Stimulated activated CD4-positive, alpha-beta T cell treated with anti-CD3 and anti-CD28 coated beads, Interleukin-2, amount 100 ng/mL, for 24 hours (primary cell): ENCODE measurements at places on chromosomes 2 and 18.

- DNase-seq: no peak
These were observed 252.5 kb downstream of the XIRP2 start for GRCh38 chr2:167140767-167141166.

DNA sequence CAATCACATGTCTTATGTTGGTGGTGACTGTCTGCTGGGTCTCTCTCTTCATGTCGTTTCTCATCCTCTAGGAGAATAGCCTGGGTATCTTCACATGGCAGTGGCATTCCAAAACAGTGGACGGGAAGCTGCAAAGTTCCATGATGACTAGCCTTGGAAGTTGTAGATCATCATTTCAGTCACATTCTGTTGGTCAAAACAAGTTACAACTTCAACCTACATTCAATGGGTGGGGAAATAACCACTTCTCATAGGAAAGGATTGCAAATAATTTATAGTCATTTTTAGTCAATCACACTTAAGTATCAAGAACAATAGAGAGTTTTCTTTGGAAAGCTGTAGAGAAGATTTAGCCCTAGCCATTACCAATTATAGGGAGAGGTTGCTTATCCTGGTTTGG, 395.0 kb upstream of the CDH2 start:
- DNase-seq: no peak

- no peak for DNase-seq
These were observed 2.5 kb upstream of the ATG16L1 start for GRCh38 chr2:233248999-233249398.

GRCh38 chr18:8848541-8848940, 143.2 kb downstream of the MTCL1 start:
- DNase-seq: no peak

GRCh38 chr2:144249035-144249637, 270.8 kb downstream of the ZEB2 start:
- DNase-seq: no peak

- no peak for DNase-seq
These were observed 11.6 kb downstream of the TRAF3IP1 start for GRCh38 chr2:238331916-238332315.

- no peak for DNase-seq
These were observed 47.8 kb upstream of the AGAP1 start for GRCh38 chr2:235446082-235446481.

DNA sequence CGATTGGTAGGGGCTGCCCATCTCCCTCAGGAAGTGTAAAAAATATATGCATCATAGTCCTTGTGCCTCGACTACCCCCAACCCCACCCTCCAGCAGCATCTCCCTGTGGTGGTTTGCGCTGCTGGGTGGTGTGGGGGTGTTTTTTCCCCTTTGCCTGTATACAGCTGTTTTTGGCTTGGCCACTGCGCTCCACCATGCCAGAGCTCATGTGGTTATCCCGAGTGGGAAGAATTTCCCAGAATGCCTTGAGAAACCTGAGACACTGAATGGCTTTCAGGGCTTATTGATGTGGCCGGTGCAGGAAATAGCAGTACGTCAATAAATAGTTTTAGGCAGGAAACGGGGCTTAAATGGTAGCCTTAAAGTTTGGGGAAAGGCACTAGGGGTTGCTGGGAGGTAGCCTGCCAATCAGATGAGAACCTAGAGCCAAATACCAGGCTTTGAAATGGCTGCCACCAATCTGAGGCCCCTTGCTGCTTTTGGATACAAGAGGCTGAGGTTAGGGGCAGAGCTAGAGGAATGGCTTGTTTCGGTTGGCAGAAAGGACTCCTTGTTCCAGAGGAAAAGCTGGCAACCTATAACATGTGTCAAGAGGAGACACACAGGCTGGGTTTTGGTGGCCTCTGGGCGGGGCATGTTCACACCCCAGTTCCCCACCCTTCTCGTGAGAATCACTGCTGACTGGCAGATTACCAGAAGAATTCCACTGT, 144.1 kb downstream of the SMAD7 start:
- DNase-seq: no peak

DNA sequence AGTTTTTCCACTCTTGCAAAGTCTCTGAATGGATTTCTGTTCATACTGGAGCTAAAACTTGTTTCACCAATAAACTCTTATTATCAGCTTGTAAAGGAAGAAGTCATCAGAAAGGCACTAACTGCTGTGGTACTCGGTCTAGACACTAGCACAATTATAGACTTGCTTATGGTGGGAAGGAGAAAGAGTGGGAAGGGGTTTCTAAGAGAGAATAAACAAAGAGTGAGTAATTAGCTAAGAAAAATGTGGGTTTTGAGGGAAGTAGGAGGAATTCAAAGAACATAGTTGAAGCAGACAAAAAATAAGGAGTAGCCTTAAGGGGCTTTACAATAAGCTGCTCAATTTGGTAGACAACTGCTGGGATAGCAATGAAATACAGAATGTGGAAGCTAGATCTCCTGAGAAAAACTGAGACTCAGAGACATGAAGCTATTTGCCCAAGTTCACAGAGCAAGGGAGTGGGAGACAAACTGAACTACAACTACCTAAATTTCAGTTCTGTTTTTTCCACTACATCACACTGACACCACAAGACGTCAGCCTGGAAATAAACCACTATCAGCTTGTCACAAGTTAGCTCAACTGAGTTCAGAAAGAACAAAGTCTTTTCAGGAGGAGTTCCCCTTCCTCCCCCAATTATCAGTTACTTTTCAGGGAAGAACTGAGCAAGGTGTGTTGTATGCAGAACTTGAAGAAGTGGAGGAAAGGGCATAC, 59.7 kb downstream of the MAP4K3 start:
- DNase-seq: peak; percentile 21

- DNase-seq: no peak
These were observed at the start of gene FHOD3 for GRCh38 chr18:36297417-36298125. Gene FHOD3, plus strand, starts transcription at chr18:36297713. Its CDS starts 123 bp downstream, at chr18:36297836.

DNA sequence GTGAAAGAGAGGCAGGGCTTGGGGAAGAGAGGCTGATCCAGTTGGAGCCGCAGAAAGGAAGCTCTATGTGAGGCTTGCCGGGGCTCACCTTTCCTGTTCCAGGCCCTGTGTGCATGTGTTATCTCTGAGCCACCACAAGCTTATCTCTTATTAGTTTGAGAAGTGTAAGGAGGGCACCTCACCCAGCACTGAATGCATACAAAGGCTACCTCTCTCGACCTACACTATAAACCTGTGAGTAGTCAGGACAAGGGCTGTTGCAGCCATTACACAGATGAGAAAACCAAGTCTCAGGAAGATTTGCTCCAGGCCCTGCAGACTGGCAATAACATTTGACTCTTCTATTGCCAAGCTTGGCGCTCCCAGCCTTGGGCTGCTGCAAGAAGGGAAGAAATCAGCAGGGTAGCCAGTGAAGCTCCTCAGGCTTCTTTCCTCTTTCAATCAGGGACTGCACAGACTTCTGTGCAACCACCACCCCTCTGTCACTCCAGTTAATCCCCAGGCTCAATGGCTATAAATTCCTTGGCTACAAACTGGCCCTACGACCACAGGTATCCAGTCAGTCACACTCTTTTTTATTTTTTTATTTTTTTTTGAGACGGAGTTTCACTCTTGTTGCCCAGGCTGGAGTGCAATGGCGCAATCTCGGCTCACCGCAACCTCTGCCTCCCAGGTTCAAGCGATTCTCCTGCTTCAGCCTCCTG, 73.8 kb downstream of the CLHC1 start:
- DNase-seq: no peak

DNA sequence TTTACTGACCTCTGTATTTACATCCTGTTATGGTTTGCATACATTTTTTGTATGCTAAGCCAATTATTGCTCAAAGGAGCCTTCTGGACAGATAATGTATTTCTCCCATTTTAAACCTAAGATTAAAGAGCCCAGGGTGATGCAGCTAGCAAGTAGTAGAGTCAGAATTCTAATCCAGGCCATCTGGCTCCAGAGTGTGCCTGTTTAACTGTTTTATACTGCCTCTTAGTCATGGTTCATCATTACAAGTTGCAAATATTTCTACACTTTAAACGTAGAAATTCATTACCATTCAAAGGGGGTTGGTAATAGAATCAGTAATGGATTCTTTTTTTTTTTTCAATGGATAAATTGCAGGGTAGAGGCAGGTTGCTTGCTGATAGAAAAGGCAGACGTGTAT, 52.4 kb downstream of the EPC2 start:
- DNase-seq: no peak

GRCh38 chr2:192546565-192546964, 351.8 kb upstream of the TMEFF2 start:
- no peak for DNase-seq

GRCh38 chr18:59839246-59839645, 60.5 kb upstream of the PMAIP1 start:
- DNase-seq: no peak
